ENCODE measurements at places on chromosomes 7 and 10. TPM values are rescaled to one million over a fixed set of nuclear protein-coding genes. Genes with fewer than 3 reads are reported as not detected.

Gene CTAGE15
- total RNA-seq, result not detected

Gene GNGT1
- total RNA-seq, result not detected

Gene ADAM8
- 2.2 TPM for total RNA-seq

Gene C10orf62
- 0.12 TPM for total RNA-seq

Gene GARIN1A
- 0.67 TPM for total RNA-seq

Gene PVRIG
- total RNA-seq, result not detected

Gene DDC
- total RNA-seq, result 1.6 TPM

Gene SNX10
- 4.3 TPM for total RNA-seq

Gene LIPN
- not detected for total RNA-seq

Gene ERVW-1
- total RNA-seq, result not detected

Gene OPN4
- total RNA-seq, result not detected

Gene GALNT17
- total RNA-seq, result not detected

Gene WDR11
- total RNA-seq, result 23.7 TPM

Gene CPA4
- total RNA-seq, result 6.1 TPM

Gene ATOH7
- total RNA-seq, result 0.34 TPM
